Hippocampal formation (tissue), 2 donors: ENCODE measurements at places on chromosomes 11 and 22.

DNA sequence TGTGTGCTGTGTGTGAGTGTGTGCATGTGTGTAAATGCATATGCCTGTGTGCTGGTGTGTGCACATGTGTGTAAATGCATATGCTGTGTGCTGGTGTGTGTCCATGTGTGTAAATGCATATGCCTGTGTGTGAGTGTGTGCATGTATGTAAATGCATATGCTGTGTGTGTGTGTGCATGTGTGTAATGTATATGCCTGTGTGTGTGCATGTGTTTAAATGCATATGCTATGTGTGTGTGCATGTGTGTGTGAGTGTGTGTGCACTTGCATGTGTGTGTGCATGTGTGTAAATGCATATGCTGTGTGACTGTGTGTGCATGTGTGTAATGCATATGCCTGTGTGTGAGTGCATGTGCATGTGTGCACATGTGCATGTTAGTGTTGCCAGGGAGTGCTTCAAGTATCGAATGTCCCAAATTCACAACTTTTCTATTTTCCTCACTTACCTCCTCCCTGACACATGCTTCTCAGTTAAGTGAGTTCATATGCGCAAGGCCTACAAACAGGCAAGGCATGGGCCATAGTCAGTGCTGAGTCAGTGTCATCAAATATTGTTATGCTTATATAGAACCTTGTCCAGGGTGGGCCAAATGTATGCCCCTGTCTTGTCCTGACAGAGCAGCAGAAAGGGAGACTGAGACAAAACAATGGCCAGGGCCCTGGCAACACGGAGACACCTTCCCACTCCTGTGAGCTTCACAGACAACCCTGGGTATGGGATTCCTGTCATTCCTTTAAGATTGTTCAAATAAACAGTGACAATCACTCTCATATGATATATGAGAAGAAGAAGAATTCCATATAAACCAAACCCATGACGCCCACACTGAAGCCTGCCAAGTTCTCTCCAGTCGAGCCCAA is 38.6 kb downstream of the GGTLC2 start:
- DNase-seq: no peak

- no peak for DNase-seq
Observed at GRCh38 chr22:19769393-19769715, 8.8 kb downstream of the TBX1 start.

- no peak for DNase-seq
Observed at GRCh38 chr11:70590356-70590991, 192.1 kb downstream of the CTTN start.

DNA sequence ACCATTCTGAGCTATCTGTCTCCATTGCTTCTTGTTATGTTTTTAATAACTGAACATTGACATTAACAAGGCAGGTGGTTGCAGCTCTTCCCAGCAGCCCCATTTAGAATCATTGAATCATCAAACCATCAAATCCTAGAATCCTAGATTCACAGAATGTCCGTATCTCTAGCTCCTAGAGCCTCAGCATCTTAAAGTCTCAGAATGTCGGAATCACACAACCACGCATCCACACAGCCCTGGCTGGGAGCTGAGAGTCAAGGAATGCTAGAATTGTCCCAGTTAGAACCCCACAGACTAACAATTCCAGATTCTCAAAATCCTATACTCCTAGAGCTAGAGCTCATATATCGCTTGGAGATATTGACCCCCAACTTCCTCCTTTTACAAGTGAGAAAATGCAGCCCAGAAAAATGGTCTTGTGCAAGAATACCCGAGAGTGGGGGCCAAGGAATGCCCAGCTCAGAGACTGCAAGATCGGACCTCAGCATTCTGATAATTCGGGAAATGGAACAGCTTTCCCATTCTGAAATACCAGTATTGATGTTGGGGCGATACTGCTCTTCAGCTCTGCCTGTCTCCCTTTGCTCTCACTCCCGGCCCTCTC is 38.8 kb downstream of the PDE2A start:
- DNase-seq: no peak
